ENCODE measurements at places on chromosomes 3 and 15.

GRCh38 chr3:101017017-101017416 is 23.8 kb upstream of the ABI3BP start:
- DNase-seq = no peak

- no peak for DNase-seq
These were observed 201.1 kb downstream of the ADAMTS17 start for GRCh38 chr15:100140527-100141308.

- DNase-seq = no peak
These were observed 52.0 kb downstream of the DHX30 start for GRCh38 chr3:47854720-47855455.

DNA sequence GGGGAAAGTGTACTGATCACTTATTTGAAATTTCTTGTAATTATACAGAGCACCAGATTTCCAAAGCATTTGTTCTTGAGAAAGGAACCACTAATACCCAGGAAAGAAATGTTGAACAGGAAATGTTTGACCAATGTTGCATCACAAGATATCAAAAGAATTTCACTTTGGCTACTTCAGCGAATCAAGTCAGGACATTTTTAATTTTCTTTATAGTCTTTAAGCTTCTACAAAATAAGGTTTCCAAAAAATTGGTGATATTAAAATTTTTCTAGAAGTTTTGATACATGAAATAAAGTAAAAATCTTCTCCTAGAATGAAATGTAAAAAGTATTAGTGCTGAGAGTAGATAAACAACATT is 421.9 kb downstream of the MECOM start:
- DNase-seq = no peak

DNA sequence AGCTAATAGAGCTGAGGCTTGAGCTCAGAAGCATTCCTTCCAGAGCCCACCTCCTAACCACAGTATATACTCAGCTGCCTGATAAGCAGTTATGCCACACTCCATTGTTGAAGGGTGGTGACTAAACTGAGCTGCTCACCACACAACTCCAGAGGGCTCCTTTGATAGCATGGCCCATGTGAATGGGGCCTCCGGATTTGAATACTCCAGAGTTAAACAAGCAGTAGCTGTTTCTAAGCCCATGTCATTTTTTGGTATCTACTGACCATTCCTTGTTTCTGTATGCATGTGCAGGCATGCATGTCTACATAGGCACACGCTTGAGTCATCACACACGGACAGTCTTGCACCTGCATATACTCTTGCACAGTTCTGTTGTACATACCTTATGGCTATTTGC is 28.9 kb downstream of the IGSF10 start:
- DNase-seq = no peak

DNA sequence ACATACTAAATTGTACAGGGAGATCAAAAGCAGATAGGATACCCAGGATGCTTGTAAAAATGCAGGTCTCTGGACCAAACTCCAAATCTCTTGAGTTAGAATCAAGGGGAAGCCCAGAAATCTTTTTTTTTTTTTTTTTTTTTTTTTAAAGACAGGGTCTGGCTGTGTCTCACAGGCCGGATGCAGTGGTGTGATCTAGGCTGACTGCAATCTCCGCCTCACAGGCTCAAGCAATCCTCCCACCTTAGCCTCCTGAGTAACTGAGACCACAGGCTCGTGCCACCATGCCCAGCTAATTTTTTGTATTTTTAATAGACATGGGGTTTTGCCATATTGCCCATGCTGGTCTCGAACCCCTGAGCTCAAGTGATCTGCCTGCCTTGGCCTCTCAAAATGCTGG is 373.5 kb downstream of the SHQ1 start:
- DNase-seq = no peak
